ENCODE measurements at places on chromosomes 11 and 22. TPM values are rescaled to one million over a fixed set of nuclear protein-coding genes. Genes with fewer than 3 reads are reported as not detected.

Gene CAPN5
- 5.9 TPM for total RNA-seq

Gene SPDYC
- not detected for total RNA-seq

Gene CELSR1
- 8.1 TPM for total RNA-seq

Gene TPBGL
- 0.21 TPM for total RNA-seq

Gene RIBC2
- total RNA-seq = 0.39 TPM

Gene SEC14L2
- 2.1 TPM for total RNA-seq

Gene PRG3
- not detected for total RNA-seq

Gene ANO5
- total RNA-seq = 49.2 TPM

Gene OR52E2
- not detected for total RNA-seq

Gene NXPE2
- not detected for total RNA-seq

Gene GDPD4
- not detected for total RNA-seq

Gene HBB
- total RNA-seq = 77.3 TPM

Gene WT1
- total RNA-seq = 4.5 TPM

DNA sequence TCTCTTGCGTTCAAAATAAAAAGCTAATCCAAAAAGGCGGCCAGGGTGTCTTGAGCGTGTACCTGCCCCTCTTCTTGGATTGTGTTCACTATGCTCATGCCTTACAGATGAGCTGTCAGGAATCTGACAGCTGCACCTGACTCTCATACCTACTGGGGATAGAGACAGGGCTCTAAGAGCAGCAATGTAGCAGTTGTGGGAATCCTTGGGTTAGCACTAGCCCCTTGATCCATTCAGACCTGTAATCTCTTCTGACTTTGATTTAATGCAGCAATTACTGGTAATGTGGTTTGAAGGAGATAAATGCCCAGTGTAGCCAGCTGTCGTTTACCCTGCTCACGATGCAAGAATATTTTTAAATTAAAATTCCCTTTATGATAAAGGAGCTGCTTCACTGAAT, 145.8 kb downstream of the APOL5 start:
- no peak for DNase-seq

GRCh38 chr11:16745950-16746605, 7.6 kb downstream of the C11orf58 start:
- DNase-seq = no peak

GRCh38 chr11:16899708-16900303, 114.4 kb downstream of the PLEKHA7 start:
- no peak for DNase-seq

DNA sequence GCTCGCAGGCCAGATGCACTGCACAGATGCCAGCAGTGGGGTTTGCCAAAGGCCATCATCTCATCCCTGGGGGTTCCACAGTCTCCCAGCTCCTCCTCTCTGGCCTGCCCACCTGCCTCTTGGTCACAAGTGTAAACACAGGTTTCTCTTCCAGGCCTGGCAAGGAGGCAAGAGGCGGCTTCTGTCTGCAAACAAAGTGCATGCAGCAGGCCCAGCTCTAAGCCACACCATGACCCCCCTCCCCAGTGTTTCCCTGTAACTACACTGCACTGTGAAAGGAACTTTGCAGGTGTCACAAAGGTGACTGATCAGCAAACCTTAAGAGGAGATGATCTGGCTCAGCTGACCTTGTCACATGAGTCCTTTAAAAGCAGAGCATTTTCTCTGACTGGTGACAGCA, 26.2 kb upstream of the SHISAL1 start:
- DNase-seq = no peak

DNA sequence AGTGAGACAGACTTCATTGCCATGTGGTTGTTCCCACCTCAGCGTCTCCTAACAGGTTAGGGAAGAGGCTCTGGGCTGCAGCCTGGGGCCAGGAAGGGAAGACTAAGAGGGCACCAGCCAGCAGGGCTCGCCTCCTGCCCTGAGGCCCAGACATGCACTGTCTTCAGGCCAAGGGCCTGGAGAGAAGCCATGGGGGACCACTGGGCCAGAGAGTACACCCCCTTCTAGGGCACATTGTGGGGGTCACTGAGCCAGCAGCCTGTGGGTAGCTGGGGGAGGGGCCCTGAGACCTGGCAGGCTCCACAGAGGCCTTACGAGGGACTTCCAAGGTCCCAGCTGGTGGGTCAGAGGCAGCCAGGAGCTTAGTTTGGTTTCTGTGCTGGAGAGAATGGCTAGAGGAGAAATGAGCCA, 25.0 kb upstream of the MYRF start:
- DNase-seq = no peak

DNA sequence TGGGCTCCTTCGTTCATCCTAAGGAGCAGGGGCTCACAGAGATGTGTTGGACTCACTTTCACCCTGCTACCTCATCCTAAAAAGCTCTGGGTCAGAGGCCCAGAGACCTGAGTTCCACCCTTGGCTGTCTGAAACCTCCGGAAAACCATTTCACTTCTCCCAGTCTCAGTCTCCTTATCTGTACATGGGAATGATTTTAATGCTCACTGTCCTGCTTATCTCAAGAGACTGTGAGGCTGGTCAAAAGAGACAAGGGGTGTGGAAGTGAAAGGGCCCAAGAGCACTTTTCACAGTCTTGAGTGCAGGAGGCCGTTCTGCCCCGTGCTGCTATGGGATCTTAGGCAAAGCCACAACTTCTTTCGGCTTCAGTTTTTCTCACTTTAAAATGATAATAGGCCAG, 13.2 kb upstream of the NPAS4 start:
- no peak for DNase-seq

DNA sequence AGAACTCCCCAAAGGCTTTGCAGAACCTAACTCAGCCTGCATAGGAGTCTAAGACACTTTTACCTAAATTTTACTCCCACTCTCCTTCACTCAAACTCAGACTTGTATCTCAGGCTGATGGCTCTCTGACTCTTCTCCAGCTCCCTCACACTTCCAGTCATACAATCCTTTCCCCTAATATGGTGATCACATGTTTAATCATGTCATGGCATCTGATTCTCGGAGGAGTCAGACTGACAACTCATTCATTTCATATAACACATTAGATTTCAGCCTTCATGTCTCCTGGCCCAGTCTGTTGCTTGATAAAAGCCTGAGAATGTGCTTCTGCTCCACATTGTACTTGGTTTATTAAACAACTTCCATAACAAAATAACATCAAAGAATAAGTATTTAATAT, 1503.9 kb upstream of the TENM4 start:
- DNase-seq = no peak

GRCh38 chr11:69167130-69167915, 11.6 kb downstream of the SMIM38 start:
- no peak for DNase-seq

GRCh38 chr22:44755956-44756361, 3.6 kb downstream of the ARHGAP8 start:
- no peak for DNase-seq

- DNase-seq = no peak
Observed at GRCh38 chr22:26182723-26183122, 13.5 kb downstream of the SEZ6L start.

- DNase-seq = no peak
Observed at GRCh38 chr22:28474330-28474729, 205.3 kb downstream of the TTC28 start.

DNA sequence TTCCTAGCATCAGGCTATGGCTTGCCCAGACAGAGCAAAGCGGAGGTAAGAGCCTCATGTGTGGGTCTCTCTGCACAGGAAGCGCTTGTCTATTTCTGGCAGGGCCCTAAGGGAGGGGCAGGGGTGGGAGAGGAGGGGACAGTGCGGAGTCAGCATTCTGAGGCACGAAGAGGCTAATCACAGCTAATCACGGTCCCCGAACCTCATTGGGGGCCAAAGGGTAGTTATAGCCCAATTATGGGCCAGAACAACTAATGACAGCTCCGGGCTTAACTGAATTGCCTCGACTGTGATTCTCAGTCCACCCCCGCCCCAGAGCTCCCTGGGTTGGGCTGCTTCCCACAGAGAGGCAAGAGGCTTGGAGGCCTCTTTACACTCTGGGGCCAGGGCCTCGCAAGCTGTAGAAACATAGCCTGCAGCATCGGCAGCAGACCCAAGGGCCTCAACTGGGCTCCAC, 72.7 kb upstream of the PRDM11 start:
- no peak for DNase-seq

DNA sequence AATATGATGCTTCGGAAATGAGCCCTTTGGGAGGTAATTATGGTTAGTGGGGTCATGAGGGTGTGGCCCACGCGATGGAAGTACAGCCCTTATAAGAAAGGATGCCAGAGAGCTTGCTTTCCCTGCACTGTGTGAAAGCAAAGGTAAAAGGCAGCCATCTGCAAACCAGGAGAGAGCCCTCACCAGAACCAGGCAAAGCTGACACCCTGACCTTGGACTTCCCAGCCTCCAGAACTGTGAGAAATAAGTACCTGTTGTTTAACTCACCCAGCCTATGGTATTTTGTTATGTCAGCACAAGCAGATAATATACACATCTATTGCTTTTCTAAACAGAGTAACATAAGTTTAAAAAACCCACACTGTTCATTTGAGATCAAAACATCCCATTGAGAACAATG, 50.7 kb downstream of the SYN3 start:
- DNase-seq = no peak

- no peak for DNase-seq
Observed at GRCh38 chr11:122755941-122756340, 82.4 kb upstream of the CRTAM start.

DNA sequence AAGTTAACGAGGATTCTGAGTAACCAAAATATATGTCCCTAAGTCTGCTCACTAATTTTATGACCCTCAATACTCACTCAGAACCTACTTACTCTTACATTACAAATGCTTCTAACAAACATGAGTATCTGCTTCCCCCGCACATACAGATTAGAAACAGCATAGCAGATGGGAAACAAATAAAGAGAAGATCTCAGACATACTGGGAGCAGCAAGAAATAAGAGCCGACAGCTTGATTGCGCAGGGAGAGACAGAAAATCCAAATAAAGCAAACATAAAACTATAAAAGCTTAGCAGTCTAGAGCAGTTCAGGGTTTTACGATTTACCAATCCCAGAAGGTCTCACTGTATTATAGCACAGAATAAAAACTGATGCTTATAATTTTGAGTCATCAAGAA, 89.1 kb upstream of the DBX1 start:
- no peak for DNase-seq

DNA sequence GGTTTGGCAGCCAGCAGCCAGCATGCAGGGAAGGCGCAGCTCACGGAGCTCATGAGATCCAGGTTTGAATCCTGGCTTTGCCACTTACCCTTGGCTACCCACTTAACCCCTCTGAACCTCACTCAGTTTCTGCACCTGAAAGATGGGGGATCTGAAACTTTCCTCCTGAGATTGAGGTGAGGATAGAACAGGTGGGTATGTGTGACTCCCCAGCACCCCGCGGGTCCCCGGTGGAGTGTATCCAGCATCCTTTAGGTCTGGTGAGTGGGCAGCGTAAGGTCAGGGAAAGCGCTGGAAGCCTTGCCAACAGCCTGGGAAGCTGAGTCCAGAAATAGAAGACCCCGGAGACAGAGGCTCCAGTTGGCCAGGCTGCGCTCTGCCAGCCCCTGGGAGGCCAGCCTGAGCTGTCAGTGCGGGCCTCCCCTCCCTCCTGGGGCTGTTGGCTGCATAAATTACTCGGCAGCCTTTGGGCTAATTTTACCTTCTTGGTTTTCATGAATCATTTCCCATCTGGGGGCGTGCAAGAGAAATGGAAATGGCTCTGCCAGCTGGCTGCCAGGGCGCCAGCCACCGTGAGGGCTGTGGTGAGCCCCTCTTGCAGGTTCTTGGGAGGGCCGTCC, 17.6 kb downstream of the PRDM11 start:
- no peak for DNase-seq

DNA sequence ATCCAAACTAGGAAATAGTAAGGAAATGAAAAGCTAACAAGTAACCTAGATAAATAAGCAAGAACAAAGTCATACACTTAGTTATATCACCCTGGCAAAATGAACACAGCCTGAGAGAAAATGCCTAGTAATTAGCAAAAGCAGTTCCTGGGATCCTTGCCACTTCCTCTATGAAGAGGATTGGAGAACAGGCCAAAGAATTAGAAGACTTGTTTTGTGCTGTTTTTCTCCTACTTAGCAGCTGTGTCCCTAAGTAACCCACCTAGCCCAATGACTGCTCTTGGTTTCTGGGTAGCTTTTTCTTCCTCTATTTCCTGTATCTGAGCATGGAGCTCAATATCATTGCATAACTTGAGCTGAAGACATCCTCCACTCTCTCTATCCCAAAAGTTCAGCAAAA, 713.9 kb downstream of the ETS1 start:
- DNase-seq = no peak

GRCh38 chr11:32280339-32280738, 155.0 kb downstream of the WT1 start:
- DNase-seq = no peak

- no peak for DNase-seq
Observed at GRCh38 chr22:19175602-19176174, 2.8 kb downstream of the SLC25A1 start.

GRCh38 chr22:49906799-49907290, 11.4 kb downstream of the ALG12 start:
- DNase-seq = no peak

- DNase-seq = no peak
Observed at GRCh38 chr11:74648894-74649293, 56.5 kb downstream of the POLD3 start.

DNA sequence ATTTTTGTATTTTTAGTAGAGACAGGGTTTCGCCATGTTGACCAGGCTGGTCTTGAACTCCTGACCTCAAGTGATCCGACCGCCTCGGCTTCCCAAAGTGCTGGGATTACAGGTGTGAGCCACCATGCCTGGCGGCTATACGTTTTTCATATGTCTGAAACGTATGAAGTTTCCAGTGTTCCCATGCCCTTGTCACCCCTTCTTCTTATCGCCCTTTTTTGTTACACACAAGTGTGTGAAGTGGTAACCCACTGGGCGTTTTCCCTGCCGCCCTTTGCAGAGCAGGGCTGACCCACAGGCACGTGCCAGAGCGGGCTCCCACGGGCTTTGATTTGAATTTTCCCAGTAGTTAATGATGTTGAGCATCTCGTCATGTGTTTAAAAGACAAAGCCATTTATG, 17.0 kb downstream of the PIM3 start:
- no peak for DNase-seq

GRCh38 chr11:107669191-107669740, 42.6 kb downstream of the SLN start:
- no peak for DNase-seq

DNA sequence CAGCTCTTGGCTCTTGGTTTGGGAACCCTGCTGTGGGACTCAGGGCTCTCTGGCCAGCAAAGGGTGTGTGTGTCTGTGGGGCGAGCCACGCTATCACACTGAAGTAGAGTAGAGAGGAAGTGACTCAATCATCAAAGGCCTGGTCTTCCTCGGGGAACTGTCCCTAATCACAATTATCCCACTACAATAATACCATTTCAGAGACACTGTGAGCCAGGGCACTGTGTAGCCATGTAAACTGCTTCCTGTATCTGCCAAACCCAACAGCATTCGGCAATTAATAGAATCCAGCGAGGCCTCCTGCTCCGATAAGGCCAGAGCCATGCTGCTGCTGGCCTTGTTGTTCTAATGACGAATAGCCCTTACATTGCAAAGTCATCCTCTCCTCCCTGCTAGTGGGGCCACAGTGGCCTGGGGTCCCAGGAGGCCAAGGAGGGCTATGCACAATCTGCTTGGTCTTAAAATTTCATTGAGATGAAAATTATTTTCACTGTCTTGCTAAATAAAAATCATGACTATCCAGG, 49.8 kb upstream of the LMO2 start:
- peak; percentile 71 for DNase-seq

All from left cardiac atrium (tissue), 4 donors.